ENCODE measurements at places on chromosomes 5 and 9.

- DNase-seq: no peak
Measured at GRCh38 chr9:124724415-124725067, 46.6 kb downstream of the NR6A1 start.

DNA sequence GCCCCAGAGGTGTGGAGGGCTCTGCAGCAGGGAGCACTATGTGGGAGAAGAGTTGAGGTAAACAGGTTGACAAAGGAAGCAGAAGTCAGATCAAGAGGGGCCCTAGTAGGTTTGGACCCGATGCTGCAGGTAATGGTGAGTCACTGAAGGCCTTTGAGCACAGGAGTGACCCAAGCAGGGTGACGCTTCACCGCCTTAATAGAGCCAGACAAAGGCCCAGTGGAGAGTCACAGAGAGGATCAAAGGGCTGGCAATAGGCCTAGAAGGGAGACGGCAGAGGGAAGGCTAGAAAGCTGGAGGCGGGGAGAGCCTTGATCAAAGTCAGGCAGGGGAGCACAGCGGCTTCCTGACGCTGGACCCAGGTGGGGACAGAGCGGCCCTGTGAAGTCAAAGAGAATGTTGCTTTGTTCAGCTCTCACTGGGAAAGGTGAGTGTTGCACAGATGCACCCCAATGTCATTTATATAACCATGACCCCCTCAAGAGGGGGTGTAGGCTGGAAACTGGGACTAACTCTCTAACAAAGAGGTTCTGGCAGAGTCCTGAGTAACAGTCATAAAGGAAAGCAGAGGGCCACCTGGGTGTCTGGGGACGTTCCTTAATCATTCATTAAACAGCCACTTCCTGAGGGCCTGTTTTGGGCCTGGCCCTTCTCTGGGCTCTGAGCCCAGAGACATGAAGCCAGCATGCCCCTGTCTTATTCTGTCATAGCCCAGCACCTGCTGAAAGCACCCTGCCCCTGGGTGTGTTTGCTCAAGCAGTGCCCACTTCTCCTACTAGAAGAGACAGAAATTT lies 9.8 kb upstream of the CPLX2 start:
- no peak for DNase-seq

GRCh38 chr5:119316086-119316485 lies 39.7 kb upstream of the TNFAIP8 start:
- DNase-seq: no peak

DNA sequence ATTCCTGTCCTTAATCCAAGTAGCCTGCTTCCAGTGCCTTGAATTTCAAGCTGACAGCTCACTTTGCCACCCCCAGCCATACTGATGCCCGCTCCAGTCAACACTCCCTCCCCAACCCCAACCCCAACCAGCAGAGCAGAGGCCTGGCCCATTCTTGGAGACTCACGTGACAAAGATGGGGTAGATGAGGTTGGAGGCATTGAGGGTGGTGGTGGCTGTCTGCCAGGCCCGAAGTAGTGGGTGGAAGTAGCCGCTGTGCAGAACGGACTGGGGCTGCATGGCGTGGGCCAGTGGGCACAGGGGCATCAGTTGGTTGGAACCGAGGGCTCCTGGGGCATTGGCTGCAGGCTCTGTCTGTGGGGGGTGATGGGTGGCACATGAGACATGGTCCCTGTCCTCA lies 7.8 kb downstream of the ALAD start:
- no peak for DNase-seq

DNA sequence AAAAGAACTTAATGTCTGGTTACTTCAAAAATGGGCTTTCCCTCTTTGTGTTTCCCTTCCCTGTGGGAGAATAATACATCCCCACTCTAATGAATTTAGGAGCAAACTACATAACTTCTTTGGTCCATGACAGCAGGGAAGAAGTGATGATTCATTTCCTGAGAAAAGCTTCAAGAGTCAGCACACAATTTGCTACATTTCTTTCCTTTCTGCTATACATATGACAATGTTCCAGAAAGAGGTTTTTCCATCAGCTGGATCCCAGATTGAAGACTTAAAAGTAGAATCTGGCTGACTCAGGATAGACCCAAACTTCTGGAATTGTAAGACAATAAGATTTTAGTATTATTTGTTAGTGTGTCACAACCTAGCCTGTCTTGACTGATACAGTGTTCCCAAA lies 126.1 kb downstream of the DRD1 start:
- no peak for DNase-seq

DNA sequence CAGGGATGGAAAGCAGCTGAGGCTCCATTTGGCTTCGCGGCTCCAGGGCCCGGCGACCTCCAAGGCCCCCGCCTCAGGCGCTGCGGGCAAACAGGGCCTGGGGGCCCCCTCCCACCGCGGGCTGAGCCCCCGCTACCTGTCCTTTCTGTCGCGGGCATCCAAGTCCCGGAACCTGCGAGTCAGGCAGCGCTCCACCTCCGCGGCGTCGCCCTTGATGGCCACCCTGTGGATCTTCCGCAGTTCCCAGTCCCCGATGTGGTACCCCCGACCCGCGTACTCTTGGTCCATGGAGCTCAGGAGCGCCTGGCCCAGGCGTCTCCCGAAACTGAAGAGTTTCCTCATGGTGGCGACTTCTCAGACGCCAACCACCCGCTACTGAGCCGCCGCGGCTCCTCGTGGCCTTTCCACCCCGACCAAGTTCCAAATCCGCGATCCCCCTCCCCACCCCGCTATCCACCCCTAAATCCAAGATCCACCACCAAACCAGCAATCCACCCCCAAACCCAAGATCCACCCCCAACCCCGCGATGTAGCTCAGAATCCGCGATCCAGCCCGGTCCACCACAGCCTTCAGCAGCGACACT lies 86.5 kb upstream of the CCDC180 start:
- DNase-seq: peak; percentile 14
